ACHN (cell line): ENCODE measurements at places on chromosomes 1 and 21.

DNA sequence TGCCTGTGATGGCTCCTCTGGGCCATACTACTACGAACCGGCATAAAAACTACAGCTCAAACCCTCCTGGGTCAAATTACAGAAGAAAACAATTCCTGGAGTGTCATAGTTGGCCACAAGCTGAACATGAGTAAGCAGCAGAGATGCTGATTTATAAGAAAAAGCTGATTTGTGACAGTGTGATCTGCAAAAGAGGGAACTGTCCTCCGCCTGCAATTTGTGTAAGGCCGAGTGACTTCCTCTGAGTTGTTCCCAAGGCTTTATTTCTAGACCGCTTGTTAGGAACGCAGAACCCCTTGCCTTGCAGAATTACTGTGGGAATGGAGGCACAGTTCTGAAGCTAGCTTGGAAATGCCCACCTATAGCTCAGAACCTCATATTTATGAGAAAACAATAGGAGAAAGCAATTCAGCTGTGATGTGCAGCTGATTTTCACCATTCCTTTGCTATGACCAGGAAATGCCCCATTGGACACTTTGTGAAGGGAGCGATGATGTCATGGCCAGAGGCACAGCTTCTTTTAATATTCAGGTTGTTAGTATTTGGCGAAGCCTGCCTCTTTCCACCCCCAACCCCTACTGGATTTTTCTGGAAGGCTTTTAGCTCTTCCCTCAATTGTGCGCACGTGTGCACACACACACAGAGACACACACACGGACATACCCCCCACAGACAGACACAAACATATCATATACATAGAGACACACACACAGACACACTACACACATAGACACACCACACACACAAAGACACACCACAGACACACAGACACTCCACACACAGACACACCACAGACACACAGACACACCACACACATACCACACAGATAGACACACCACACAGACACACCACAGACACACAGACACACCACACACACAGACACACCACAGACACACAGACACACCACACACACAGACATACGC lies 47.6 kb downstream of the IER5 start:
- peak; percentile 86 for DNase-seq

DNA sequence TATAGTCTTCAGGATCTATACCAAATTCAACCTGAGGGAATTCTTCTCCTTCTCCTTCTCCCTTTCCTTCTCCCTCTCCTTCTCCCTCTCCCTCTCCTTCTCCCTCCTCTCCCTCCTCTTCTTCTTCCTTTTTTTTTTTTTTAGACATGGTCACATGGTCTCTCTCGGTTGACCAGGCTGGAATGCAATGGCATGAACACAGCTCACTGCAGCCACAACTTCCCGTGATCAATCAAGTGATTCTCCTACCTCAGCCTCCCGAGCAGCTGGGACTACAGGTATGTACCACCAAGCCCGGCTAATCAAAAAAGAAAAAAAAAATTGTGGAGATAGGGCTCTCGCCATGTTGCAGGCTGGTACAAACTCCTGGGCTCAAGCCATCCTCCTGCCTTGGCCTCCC lies 51.5 kb downstream of the DNAI4 start:
- no peak for DNase-seq

GRCh38 chr21:38712664-38713063 lies 93.1 kb upstream of the ETS2 start:
- no peak for DNase-seq

GRCh38 chr21:40130476-40130875 lies 263.2 kb downstream of the PCP4 start:
- DNase-seq: no peak

GRCh38 chr21:25342816-25343215 lies 264.5 kb downstream of the MRPL39 start:
- DNase-seq: no peak

DNA sequence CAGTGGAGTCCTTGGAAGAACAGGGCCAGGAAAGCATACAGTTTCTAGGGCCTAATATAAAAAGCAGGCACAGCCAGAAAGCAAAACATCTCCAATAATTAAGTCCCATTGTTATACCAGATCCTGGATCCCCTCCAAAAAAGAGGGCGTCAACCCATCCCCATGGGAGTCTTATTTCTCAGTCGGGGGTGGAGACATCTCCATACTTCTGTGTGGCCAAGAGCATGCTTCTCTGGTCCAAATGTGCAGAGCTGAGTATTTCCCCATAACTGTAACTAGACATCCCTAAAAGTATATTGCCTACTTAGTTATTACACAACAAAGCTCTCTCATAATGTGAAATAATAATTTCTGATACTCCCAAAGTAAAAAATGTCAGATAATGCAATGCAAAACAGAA lies 104.2 kb upstream of the SOX13 start:
- no peak for DNase-seq

- no peak for DNase-seq
Observed at GRCh38 chr1:163897412-163898155, 575.8 kb downstream of the NUF2 start.

- DNase-seq: no peak
Observed at GRCh38 chr1:39722495-39722894, 16.2 kb upstream of the PPIE start.

DNA sequence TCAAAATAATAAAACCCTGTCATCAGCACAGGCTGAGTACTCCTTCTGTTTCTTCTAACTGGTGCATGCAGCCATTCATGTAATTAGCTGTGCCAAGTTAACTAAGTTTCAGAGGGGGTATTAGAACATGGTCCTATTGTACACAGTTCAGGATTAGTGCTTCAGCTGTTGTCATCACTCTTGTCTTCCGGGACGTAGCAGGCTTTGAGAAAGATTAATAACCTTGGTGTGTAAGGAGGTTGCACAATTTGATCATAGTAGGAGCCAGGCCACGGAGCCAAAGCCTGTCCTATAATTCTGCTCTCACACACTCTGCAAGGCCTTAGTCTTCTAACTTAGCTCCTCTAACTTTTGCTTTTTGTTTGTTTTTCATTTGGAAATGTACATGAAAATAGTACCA lies 44.7 kb downstream of the PTGFRN start:
- no peak for DNase-seq

DNA sequence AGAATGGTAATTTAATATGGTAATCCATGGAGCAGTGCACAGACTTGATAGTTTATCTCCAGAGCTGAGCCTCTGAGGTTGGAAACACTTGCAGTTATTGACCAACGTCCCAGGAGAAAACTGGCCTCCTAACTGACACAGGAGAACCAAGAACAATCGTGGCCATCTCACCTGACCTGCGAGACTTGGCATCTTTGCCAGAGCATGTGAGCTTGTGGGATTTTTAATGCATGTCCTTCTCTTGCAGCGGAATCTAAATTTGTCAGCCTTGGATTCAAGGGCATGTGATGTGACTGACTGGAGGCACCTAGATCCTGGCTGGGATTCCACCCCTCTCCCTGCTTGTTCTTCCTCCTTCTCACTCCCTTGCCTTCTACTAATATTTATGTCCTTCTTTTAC lies 27.8 kb upstream of the SLC26A9 start:
- no peak for DNase-seq

DNA sequence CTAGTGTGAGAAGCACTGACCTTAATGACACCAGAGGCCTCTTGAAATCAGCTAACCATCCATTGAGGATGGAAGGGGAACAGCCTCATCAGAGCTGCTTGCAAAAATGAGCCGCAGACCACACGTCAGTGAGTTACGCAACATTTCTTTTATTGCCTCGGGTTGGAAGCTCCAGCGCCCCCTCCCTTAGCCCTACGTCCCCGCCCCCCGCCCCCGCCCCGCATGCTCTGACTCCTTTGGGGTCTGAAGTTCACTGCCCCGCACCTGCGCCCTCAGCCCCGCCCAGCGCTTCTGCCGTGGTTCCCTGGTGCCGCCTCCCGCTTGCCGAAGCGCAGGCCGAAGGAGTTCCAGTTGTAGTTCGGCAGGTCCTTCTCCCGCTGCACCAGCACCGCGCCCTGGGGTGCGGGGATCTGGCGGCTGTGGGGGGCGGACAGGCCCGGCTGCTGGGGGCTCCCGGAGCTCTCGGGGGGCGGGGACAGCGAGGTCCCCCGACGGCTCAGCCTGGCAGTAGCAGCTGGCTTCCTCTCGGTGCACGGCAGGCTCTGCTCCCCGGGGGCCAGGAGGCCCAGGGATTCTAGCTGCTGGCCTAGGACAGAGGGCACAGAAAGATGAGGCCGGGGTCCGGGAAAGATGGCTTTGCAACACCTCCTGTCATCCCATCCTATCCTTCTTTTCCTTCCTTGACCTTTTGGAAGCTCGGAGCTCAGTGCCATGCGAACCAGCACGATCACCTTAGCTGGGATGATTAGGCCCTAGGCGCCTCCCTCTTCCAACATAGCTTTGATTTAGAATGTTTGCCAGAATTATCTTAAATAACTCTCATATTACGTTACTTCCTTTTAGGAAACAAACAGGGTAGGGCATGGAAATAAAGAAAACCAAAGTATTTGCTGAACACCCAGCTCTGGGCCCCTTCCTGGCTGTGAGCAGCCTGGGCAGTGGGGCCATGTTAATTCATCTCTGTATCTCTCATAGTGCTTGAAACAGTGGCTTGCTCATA lies 5.8 kb downstream of the KISS1 start:
- DNase-seq: peak; percentile 53

DNA sequence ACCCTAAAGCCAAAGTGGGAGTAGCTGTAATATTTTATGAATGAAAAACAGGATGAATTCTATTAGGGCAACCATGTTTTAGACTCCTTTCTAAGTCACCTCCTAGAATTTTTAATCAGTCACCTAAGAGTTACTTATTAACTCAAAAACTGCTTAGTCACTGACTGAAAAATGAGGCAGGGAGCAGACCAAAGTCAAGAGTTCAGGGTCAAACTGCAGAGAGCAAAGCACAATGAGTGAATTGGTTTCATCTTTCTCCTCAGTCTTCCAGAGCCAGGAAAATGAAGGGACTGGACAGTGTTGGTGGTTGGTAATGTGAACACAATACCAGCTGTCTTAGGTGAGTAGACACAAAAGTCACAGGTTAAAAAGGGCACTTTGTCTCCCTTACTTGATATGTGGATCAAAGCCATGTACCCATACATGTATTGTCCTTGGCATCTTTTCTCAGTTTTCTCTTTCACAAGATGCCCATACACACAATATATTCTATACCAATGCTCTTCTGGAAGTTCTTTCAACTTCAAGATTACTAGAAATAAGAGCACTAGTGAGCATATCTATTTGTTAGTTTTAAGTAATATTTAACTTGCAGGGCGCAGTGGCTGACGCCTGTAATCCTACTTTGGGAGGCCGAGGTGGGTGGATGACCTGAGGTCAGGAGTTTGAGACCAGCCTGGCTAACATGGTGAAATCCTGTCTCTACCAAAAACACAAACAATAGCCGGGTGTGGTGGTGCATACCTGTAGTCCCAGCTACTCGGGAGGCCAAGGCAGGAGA lies 42.2 kb downstream of the ATP1B1 start:
- DNase-seq: peak; percentile 87

DNA sequence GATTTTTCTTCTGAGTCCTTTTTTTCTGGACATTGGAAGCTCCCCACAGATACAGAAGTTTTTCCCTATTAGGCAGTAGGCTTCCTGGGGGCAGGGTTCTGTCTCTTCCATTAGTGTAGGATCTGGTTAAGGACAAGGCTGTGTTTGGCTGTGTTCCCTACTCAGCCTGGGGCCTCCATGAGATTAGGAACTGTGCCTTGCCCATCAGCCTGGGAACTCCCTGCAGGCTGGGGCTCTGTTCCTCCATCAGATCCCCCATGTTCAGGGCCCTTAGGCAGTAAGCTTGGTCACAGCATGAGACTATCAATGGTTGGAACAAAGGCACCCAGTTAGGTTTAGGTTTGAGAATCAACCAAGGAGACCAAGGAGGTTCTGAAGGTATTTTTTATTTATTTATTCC lies 22.7 kb downstream of the NAV1 start:
- DNase-seq: no peak
